ENCODE measurements at places on chromosomes 12 and 14.

DNA sequence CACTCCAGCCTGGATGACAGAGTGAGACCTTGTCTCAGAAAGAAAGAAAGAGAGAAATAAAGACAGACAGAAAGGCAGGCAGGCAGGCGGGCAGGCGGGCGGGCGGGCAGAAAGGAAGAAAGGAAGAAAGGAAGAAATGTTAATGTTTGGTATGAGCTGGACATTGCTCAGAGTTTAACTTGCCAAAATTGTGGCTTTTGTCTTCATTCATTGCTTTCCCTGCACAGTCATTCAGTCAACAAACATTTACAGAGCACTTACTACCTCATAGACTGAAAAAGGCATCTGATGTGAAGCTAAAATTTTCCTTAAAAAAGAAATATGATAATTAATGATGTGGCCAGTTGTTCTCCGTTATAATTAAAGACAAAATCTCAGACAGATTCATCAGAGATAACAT is 247.1 kb downstream of the SPTSSA start:
- DNase-seq = no peak

- peak; percentile 66 for DNase-seq
These were observed 20.5 kb upstream of the FAM181A start for GRCh38 chr14:93906341-93907329.

- DNase-seq = no peak
These were observed 2.5 kb downstream of the RASAL1 start for GRCh38 chr12:113133036-113133435.

- DNase-seq = no peak
These were observed 442.5 kb downstream of the NELL2 start for GRCh38 chr12:44433659-44434058.

Data from NCI-H460 (cell line).